ENCODE measurements at places on chromosomes 5 and 9. TPM values are rescaled to one million over a fixed set of nuclear protein-coding genes. Genes with fewer than 3 reads are reported as not detected.

The NSG2 gene
- polyA plus RNA-seq, result 22.6 TPM

The BAAT gene
- 0.60 TPM for polyA plus RNA-seq

The OGN gene
- polyA plus RNA-seq, result 184 TPM

The AGXT2 gene
- polyA plus RNA-seq, result 33.8 TPM

The TAS2R1 gene
- not detected for polyA plus RNA-seq

The ECSCR gene
- polyA plus RNA-seq, result 21.6 TPM

The FLT4 gene
- 10.2 TPM for polyA plus RNA-seq

The KCNIP1 gene
- 2.8 TPM for polyA plus RNA-seq

The ISL1 gene
- 5.1 TPM for polyA plus RNA-seq

The C5orf15 gene
- 73.8 TPM for polyA plus RNA-seq

The ITK gene
- 1.5 TPM for polyA plus RNA-seq

The SCGB3A2 gene
- not detected for polyA plus RNA-seq

The SPINK4 gene
- 82.4 TPM for polyA plus RNA-seq

The PCDHA7 gene
- 0.31 TPM for polyA plus RNA-seq

The RASEF gene
- polyA plus RNA-seq, result 11.5 TPM

The SH3TC2 gene
- 0.72 TPM for polyA plus RNA-seq

The DPH7 gene
- 42.2 TPM for polyA plus RNA-seq

The PCDHB6 gene
- polyA plus RNA-seq, result 0.96 TPM

The FOXD4 gene
- polyA plus RNA-seq, result 0.42 TPM

The SEMA5A gene
- 11.9 TPM for polyA plus RNA-seq

The TRIP13 gene
- 8.3 TPM for polyA plus RNA-seq

The CDX1 gene
- polyA plus RNA-seq, result 196 TPM

The ARL14EPL gene
- not detected for polyA plus RNA-seq

The ROPN1L gene
- polyA plus RNA-seq, result 0.30 TPM

The LCN2 gene
- 0.93 TPM for polyA plus RNA-seq

The PRSS3 gene
- polyA plus RNA-seq, result 97.9 TPM

The RPS14 gene
- 2,545 TPM for polyA plus RNA-seq

The GEMIN5 gene
- 12.7 TPM for polyA plus RNA-seq

The PCDHGB2 gene
- polyA plus RNA-seq, result 1.0 TPM

The ORM1 gene
- polyA plus RNA-seq, result 0.09 TPM

The C5orf46 gene
- polyA plus RNA-seq, result not detected

The SPATA31D4 gene
- not detected for polyA plus RNA-seq

The ANKRD31 gene
- polyA plus RNA-seq, result 0.21 TPM

The SLC36A2 gene
- not detected for polyA plus RNA-seq

The NOL6 gene
- 22.2 TPM for polyA plus RNA-seq

The CD14 gene
- 13.2 TPM for polyA plus RNA-seq

The ZNF883 gene
- polyA plus RNA-seq, result 2.6 TPM

The DMGDH gene
- polyA plus RNA-seq, result 1.3 TPM

The GLDC gene
- 13.0 TPM for polyA plus RNA-seq

The PCSK5 gene
- 123 TPM for polyA plus RNA-seq

The TMEM174 gene
- not detected for polyA plus RNA-seq

The ZCCHC9 gene
- polyA plus RNA-seq, result 38.9 TPM

The OR1J2 gene
- not detected for polyA plus RNA-seq

All from large intestine (tissue), 12 donors.